ENCODE measurements at places on chromosomes 12 and 14.

DNA sequence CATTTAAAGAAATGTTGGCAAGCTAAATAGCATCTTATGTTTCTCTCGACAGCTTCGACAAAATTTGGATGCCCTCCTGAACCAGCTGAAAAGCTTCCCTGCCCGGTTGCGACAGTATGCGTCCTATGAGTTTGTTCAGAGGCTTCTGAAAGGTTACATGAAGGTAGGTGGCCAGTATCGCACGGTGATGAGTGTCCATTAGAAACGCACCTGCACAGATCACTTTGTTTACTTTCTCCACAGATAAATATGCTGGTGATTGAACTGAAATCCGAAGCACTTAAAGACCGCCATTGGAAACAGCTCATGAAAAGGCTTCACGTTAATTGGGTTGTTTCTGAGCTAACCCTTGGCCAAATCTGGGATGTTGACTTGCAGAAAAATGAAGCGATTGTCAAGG, 36.5 kb downstream of the DYNC1H1 start:
- DNase-seq, result no peak

DNA sequence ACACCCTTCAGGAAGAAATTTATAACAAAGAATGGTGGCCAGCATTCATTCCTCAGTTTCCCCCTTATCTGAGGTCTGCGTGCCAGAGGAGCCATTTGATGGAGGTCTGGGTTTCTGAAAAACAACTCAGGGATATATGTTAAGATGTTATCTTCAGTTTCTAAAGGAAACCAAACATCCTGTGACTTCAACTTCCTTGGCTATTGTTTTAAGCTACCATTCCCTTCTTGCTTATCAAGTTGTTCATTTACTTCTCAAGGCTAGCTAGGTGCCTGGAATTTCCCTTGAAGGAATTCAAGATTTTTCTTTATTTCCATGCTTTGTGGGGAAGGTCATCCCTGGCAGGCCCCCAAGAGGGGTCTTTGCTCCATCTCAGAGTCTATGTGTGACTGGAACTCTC, 27.1 kb upstream of the OXA1L start:
- no peak for DNase-seq

- no peak for DNase-seq
Observed at GRCh38 chr12:63805704-63806672, 26.3 kb downstream of the RXYLT1 start.

GRCh38 chr12:46459111-46459510, 86.5 kb upstream of the SLC38A2 start:
- no peak for DNase-seq

DNA sequence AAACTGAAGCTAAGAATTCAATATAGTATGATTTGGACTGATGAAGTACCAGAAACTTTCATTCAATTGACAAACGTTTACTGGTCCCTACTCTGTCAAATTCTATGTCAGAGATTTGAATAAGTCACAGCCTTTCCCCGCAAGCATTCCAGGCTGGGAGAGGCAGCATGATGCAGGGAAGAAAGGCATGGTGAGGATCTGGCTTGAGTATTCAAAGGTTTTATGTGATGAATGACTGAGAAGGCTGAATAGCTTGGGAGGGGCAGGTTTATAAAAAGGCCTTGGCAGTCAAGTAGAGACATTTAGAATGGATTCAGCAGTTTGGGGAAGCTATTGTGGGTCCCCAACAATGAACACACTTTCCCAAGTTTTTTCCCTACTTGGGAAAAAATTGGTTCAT, 431.8 kb downstream of the DPF3 start:
- DNase-seq, result no peak

GRCh38 chr14:68692216-68692615, 100.7 kb downstream of the ZFP36L1 start:
- DNase-seq, result no peak

- DNase-seq, result peak; percentile 14
Observed at GRCh38 chr12:71415336-71416231, 24.0 kb upstream of the LGR5 start.

- no peak for DNase-seq
Observed at GRCh38 chr12:24852420-24852819, 96.5 kb downstream of the BCAT1 start.

DNA sequence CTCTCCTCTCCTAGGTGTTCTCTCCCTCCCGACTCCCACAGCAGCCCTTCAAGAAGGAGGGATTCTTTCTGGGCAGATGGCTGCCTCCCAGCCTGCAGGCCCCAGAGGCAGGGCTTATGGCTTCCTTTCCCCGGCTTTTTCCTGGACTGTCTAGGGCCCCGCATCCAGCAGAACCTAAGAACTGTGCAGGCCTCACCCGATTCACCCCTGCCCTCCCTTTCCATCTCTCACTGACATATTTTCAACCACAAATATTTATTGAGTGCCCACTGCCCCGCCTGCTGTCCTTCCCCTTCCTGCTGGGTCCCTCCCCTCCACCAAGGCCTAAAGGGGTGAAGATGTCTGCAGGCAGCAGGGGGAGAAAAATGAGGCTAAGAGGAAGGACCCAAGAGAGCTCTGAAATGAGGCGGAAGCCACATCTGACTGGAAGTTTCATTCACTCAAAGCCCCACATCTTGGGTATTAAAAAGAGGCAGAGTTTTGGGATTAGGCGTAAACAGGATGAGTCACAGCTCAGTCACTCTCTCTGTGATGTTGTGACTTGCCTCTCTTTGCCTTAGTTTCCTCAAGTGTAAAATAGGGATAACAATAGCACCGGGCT, 2.9 kb downstream of the SCNN1A start:
- DNase-seq, result peak; percentile 76

DNA sequence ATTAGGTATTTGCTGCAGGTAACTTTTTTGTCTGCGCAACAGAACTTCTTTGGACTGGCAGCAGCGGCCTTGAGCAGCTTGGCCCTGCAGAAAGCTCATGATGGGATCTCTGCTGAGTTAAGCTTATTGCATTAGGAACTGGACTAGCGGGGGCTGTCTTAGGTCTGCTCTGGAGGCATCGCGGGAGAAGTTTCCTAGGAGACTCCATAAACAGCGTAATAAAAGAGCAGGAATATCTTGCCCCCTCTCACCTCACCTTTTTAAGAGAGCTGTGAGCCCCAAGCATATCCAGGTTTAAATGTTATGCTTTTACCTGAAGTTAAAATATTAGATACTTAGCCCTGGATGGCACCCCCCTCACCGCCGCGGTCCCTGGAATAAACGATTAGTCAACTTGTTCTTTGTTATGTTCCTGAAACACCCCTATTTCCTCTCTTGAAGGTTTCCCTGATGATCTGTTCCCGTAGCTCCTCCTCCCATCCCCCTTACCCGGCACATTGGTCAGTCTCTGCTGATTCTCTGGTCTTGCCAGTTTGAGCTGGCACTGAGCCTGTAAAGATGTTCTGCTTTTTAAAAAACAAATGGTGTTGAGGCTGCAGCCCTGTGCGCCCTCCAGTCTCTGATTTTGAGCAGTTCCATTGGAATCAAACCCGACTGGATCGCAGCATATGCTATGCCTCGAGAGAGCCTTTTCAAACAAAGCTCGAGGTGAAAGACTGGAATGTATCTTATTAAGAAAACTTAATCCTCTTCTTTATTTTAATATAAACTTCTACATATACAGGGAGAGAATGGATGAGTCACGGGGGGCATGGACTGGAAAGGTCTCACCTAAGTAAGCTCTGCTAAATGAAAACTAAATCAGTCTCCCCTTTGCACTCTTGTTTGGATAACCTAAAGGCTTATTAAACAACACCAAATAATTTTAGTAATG, 1.9 kb downstream of the MLXIP start:
- DNase-seq, result no peak

DNA sequence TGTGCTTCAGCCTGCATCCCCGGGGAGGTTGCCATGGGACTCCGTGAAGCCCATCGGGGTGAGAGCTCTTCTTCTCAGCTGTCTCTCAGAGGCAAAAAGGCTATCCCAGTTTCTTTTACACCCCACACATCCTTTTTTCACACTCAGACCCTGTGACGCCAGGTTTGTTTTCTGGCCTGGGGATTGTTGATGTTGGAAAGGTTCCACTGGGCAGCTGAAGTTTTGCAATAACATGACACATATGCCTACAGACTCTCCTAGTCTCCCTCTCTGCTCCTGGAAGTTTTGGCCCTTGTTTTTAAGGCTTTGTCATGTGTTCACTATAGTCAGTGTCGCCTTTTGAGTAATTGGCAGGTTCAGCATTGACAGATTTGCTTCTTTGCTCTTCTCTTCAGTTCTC, 118.6 kb downstream of the SMOC1 start:
- no peak for DNase-seq

GRCh38 chr14:68811171-68811570, 18.3 kb upstream of the ZFP36L1 start:
- DNase-seq, result no peak

DNA sequence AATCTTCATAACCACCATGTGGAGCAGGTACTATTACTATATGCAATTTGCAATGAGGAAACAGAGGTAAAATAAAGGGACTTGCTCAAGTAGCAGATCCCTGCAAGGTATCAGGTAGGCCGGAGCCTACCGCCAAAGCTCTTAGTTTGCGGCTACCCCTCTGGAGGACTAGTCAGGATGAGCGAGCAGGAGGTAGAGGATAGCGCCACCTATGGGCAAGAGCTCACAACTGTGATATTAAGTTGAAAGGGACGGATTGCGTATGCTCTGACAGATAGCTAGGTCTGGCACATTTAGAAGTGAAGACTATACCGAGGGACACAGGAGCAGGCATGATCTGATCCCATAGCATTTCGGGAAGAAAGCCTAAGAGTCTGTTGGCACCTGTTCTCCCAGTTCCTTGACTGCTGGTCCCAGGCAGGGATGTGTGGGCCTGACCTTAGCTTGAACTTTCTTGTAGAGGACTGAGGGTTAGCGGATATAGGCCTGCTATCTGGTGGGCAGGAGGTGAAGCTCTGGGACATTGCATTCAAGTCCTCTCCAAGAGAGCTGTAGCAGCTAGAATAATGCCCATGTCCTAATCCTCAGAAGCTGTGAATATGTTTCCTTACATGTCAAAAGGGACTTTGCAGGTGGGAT, 48.0 kb downstream of the SLC17A8 start:
- DNase-seq, result peak; percentile 6
